ENCODE measurements at places on chromosomes 6 and 20.
A peak's percentile ranks its signal among the peaks of the same experiment; 100 is the strongest.

- DNase-seq = no peak
These were observed 6.6 kb upstream of the BMP7 start for GRCh38 chr20:57272883-57273535.

- DNase-seq = no peak
These were observed 88.6 kb upstream of the PCSK2 start for GRCh38 chr20:17138237-17138636.

- peak; percentile 39 for DNase-seq
These were observed 109.7 kb downstream of the LRFN2 start for GRCh38 chr6:40477246-40478126.

DNA sequence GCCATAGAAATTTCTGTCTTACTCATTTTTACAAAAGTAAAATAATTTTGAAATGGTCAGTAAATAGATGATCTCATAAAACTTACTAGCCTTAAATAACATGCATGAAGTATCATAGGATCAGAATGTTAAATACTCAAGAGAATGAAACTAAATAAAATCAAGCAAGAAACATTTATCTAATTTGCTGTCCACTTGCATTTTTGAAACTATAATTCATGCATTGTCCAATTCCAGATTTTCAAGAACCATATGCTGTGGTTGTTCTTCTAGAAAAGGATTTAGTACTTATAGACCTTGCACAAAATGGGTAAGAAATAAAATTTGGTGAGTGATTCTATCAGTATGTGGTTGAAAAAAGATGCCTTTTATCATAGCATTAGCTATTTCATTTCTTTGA is 107.0 kb downstream of the STXBP5 start:
- DNase-seq = no peak

- no peak for DNase-seq
These were observed 259.9 kb downstream of the GJA1 start for GRCh38 chr6:121695329-121695728.

- DNase-seq = no peak
These were observed 20.0 kb downstream of the PNLDC1 start for GRCh38 chr6:159819932-159820640.

DNA sequence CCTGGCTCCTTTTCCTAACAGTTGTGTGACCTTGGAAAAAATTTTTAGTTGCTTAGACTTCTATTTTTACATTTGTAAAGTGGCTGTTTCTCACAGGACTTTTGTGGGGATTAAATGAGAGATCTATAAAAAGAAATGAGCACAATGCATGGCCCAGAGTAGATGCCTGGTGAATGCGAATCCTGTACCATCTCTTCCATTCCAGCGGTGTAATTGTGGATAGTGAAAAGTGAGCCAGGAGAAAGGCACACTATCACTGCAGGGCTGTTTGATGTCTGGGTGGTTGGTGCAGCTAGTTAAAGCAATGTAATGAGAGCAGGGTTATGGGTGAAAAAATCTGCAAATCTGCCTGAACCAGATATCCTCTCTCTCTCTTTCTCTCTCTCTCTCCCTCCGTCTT is 347.5 kb upstream of the CITED2 start:
- no peak for DNase-seq

GRCh38 chr20:813390-813789 is 20.1 kb upstream of the FAM110A start:
- DNase-seq = no peak

DNA sequence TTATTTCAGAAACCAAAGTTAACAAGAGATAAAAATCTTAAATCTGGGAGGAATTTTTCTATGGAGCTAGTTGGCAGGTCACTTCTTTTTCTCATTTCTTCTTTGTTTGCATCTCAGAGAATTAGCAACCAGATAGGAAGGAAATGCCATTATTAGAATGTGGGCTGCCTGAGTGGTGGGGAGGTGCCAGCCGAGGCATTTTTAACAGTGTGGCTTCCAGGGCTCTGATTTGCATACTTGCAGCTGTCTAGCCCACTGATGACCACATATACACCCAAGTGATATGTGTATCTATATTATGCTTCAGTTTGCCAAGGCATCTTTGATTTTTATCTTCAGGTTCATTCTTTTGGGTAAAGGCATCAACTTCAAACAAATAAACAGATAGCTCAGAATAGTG is 206.7 kb downstream of the CLIC5 start:
- no peak for DNase-seq

GRCh38 chr6:104541411-104541810 is 318.3 kb downstream of the HACE1 start:
- no peak for DNase-seq

DNA sequence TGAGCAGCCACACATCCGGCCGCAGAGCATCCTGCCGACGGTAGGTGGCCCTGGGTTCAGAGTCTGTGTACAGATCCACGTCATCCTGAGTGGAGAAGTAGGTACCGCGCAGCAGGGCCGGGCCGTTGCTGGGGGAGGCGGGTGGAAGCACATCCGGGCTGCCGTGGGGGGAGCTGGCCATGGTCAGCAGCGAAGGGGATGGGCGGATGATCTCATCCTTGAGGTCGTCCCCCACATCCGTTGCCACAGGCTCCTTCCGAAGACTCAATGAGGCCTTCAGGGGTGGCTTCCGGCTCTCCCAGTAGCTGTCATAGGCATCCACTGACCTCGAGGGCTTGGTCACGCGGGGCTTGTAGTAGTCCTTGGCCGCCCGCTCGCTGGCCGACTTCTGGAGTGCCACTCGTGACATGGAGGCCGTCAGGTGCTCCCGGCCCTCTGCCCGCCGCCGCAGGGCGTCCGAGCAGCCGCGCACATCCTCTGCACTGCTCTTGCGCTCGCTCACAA is 9.2 kb downstream of the SPATA2 start:
- DNase-seq = no peak

DNA sequence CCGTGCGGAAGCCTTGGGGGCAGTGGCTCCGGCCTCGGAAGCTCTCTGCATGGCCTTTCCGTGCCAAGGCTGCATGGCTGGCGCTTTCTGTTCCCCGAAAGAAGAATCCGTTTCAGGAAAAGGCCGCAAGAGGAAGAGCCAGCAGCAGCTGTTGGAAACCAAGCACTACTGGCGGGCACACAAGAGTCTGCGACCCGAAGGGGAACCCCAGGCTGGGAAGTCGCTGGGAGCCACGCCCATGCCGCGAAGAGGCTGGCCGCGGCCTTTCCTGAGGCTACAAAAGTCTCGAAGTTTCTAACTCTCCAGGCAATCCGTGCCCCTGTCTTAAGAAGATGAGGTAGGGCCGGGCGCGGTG is at the start of gene CGAS:
Gene CGAS (minus strand): TSS at position 191 of the 355 bp plus-strand sequence. CDS start 116 bp downstream, at position 75.
- DNase-seq = no peak

GRCh38 chr6:88867841-88868731 is 95.3 kb downstream of the RNGTT start:
- DNase-seq = no peak

- no peak for DNase-seq
These were observed 189.9 kb downstream of the CENPW start for GRCh38 chr6:126529637-126530362.
